Cerebellar cortex (tissue), 1 donor: ENCODE measurements at places on chromosomes 1 and 21.

- no peak for DNase-seq
Observed at GRCh38 chr21:29875036-29875716, 64.6 kb downstream of the GRIK1 start.

- DNase-seq, result no peak
Observed at GRCh38 chr1:34740161-34740868, 14.5 kb upstream of the GJB5 start.

DNA sequence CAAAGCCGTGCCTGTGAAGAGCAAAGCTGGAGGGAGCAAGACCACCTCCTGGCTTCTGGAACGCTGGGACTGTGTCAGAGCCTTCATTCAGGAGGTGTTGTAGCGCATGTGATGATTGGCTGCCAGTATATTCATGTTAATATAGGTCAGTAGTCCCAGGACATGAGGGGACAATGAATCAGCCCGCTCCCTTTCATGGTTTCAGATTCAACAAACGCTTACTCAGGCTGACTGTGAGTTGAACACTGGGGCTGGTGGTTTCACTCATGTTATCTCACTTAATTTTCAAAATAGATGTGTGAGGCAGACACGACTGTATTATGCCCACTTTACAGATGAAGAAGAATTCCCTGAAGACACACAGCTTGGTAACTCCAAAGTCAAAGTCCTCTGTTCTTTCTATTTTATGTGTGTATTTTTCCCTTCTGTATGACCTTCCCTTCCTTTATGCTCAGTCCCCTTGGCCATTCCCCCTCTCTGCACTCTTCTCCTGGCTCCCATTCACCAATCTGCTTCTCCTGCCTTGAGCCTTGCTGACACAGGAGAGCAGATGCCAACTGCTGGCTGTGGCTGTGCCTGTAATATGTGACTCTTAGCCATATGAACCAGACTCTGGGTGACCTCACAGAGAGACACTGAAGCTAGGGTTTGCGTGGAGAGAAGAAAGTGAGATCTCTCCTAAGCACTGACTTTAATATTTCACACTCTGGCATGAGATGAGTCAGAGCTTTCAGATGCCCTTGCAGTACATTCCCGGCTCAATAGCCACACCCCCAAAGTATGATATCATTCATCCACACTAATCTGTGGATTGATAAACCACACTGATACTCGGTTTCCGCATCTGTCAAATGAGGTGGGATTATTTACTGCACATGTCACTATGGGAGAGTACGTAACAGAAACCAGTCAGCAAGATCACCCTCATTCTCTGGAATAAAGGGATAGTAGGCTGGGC, 31.4 kb upstream of the KIRREL1 start:
- DNase-seq, result no peak

GRCh38 chr1:214476229-214476985, 75.0 kb downstream of the PTPN14 start:
- no peak for DNase-seq

DNA sequence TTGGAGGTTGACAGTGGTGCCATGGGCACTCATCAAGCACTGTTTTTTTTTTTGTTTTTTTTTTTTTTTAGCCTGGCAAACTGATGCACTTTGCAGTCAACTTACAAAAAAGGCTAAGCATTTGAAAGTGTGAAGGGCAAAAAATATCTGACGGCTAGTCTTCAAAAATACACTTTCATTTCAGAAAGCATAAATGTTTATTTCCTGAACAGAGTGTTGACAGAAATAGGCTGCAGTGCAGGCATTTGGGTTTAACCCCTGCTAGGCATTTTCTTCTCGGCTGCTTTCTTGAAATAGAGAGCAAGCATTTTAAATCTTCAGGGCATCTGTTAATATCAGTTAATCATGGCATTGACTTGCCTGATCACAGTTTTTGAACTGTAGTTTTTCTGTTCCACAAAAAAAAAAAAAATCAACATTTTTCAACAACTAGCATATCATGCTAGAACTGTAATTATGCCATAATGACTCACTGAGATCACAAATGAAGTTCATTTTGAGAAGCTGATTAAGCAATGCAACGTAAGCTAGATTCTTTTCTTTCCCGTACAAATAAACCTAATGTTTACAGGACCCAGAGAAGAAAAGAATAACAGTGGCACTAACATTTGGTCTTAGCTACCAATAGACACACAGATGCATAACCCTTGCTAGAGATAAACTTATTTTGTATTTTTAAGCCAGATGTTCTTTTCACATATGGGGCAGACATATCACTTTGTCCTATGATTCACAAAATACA, 100.4 kb upstream of the USH2A start:
- DNase-seq, result no peak

DNA sequence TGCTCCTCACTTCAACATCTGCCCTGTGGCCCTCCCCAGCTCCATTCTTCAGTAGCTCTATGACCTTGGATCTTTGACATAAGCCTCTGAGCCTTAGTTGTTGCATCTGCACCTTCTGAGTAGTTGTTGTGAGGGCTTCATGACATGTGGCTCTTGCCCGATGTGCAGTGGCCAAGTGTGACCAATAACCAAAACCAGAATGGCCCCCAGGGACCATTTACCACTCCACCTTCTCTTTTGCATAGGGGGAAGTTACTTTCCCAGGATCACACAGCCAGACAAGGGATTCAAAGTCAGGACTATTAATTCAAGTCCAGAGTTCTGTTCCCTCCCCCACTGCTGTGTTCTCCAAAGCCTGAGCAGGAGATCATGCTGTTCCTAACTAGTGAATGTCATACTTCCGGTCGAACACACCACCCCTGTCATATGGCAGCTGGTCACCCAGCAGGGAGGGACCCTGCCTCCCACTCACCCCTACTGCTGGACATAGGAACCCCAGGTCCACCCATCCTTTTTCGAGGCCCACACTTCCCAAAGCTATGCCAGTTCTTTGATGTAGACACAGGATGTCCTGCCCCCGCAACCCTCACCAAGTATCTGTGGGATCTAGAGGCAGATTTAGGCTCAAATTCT, 4.0 kb downstream of the FGR start:
- no peak for DNase-seq

GRCh38 chr1:225418598-225418997, 9.2 kb downstream of the LBR start:
- DNase-seq, result no peak

- no peak for DNase-seq
Observed at GRCh38 chr1:178412400-178412770, 84.4 kb downstream of the CLEC20A start.

DNA sequence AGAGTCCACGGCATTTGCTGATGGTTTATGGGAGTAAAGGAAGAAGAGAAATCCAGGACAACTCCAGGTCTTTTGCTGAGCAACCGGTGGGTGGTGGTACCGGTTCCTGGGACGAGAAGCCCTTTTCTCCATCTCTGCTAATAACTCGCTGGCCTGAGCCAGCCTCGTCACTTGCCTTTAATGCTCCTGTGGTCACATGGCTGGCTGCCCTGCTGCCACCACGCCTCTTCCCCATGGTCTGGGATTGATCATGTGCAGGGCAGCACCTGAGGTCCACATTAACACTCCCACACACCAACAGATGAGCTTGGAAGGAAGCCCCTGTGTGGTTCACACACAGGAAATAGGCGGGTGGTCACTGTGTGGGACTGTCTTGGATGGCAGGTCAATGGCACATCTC, 10.3 kb upstream of the ETS2 start:
- DNase-seq, result no peak

GRCh38 chr1:59686170-59686569, 128.6 kb upstream of the HOOK1 start:
- no peak for DNase-seq

- DNase-seq, result no peak
Observed at GRCh38 chr1:54815086-54815876, 14.2 kb upstream of the TTC22 start.

DNA sequence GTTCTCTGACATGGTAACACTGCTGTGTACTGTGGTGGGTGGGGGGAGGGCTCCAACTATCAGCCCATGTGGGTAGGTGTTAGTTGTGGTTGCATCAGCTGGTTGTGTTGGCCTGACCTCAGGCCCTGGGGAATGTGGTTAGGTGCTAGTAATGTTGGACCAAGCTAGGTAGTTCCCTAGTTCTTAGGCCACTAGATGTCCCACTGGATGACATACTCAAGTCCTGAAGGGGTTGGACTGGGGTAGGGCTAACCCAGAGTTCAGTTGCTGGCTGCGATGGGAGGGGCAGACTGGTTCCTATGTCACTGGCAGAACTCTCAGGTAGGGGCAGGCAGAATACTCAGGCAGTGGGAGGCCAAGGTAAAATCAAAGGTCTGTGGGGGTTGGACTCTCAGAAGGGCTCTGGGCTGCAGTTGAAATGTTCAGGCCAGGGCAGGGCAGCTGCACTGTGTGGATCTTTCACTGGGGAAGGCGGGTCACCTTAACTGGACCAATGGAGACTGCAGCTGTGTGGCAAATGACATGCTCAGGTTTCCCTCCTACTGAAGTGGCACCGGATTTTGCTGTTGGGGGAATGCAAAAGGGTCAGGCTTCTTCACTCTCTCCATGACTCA, 870.7 kb downstream of the LRRIQ3 start:
- no peak for DNase-seq

DNA sequence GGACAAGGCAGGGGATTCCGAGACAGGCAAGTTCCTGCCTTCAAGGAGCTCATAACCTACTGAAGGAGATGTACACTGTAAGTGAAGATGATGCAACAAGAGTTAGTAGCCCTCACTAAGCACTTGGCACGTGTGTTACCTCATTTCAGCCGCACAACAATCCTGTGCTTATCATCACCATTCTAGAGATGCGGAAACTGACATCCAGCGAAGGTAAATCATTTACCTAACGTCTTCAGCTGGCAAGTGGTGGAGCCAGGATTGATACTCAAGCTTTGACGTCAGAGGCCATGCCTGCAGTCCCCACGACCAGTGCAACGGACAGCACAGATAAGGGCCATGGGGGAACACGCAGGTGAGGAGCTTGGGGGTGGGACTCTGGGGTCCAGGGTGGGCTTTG, 2.9 kb upstream of the UBXN10 start:
- no peak for DNase-seq

DNA sequence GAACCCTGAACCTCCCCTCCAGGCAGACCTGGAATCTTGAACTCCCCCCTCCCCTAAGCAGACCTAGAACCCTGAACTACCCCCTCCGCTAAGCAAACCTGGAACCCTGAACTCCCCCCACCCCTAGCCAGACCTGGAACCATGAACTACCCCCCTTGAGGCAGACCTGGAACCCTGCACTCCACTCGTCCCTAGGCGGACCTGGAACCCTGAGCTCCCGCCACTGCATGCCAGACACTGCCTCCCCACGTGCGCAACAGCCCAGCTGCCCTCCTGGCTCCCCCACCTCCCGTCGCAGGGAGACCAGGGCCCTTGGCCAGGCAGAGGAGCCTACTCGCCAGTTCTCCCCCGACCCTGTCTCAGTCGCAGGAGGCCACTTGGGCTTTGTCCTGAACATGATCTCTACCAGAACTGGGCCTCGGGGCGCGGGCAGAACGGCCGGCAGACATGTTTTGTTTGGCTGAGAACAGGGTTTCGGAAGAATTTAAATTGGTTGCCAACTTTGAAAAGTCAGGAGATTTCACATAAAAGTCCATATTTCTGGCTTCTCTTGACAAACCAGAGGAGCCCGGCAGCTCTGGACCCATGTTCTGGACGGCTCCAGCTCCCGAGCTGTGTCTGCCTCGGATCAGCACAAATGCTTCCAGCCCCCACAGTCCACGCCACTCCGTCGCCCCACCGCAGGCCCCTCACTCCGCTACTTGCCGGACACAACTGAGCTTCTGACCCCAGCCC, 9.2 kb upstream of the PLEKHG5 start:
- no peak for DNase-seq

GRCh38 chr1:208161656-208162375, 82.4 kb downstream of the PLXNA2 start:
- DNase-seq, result peak; percentile 99

- peak; percentile 27 for DNase-seq
Observed at GRCh38 chr1:50332941-50333594, 90.2 kb downstream of the DMRTA2 start.

DNA sequence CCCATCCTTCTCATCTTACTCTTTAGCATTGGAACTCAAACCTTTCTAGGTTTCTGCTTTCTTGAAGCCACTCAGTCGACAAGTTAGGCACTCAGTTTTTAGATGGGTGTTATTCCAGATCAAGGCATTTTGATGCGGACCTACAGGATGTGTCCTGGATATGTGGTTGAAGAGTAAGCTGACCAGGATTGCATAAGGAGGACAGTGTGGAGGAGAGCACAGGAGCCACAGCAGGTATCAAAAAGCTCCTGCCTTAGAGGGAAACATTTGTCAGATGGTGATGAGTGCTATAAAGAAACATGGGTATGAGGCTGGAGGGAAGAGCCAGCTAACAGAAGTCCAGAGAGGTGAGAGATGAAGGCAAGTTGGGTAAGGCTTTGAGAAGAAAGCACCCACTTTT, 33.9 kb upstream of the OPRD1 start:
- no peak for DNase-seq

DNA sequence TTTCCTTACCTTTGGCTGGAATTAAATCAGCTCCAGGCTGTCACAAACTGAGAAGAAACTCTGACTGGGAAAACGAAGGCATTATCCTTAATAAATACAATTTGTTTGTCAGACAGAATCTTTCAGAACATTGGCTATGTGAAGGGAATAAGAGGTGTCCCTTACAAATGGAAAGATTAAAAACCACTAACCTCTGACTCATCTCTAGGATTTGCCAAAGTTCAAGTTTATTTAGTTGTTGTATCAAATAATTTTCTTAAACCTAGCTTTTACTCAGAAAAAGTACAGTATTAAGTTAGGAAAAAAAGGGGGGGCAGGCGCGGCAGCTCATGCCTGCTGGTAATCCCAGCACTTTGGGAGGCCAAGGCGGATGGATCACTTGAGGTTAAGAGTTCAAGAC, 15.7 kb downstream of the SERTAD4 start:
- no peak for DNase-seq

- DNase-seq, result no peak
Observed at GRCh38 chr1:27444632-27445031, 45.3 kb downstream of the WASF2 start.
